ENCODE measurements at places on chromosomes 5 and 9. TPM values are rescaled to one million over a fixed set of nuclear protein-coding genes. Genes with fewer than 3 reads are reported as not detected.

- DNase-seq = no peak
These were observed 56.2 kb upstream of the APC start for GRCh38 chr5:112681481-112681908.

The ADGRV1 gene
- total RNA-seq = 0.19 TPM

The LCN9 gene
- total RNA-seq = not detected

GRCh38 chr5:143495821-143496275 lies 92.4 kb upstream of the NR3C1 start:
- DNase-seq = no peak

- no peak for DNase-seq
These were observed 78.4 kb downstream of the MAP1B start for GRCh38 chr5:72185496-72186329.

DNA sequence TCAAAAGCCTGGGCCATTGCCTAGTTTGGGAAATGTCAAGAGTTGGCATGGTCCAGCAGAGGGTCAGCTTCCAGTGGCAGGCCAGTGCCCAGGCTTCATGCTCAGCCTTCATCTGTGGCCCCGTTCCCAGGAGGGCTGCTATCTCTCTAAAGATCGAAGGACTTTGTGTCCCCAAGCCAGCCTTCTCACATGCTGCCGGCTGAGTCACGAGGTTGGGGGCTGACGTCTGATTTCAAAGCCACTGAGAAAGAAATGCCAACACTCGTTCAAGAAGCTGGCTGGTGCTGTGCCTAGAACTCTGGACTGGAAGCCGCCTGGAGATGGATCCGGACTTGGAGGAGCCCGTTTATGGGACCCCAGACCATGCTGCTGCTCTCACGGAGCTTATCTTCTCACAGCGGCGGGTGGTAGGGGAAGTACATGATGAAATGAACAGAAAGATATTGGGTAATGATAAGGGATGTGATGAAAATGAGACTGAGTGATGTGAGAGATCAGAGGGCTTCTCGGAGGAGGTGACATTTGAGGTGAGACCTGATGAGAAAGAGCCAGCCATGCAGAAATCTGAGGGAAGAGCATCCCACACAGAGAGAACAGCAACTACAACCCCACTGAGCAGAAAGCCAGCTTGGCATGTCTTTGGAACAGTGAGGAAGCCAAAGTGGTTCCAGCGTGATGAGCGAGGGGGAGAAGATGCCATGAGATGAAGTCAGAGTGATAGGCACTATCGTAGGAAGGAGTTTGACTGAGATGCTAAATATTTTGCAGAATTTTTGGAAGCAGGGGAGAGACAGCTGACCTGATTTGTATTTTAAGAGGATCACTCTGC lies 54.9 kb upstream of the BOD1 start:
- DNase-seq = no peak

GRCh38 chr5:126015235-126016181 lies 407.7 kb upstream of the GRAMD2B start:
- no peak for DNase-seq

The FOXD4L5 gene
- 0.11 TPM for total RNA-seq

DNA sequence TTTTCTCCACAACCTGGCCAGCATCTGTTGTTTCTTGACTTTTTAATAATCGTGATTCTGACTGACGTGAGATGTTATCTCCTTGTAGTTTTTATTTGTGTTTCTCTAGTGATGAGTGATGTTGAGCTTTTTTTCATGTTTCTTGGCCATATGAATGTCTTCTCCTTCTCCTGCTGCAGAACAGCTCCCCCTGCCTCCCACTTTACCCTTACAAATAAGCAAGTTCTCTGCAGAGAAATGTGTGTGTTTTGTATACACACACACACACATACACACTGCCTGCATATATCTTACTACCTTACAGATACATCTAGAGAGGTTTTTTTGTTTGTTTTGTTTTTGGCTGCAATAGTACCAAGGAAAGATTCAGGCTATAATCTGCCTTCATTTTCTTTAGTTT lies 88.7 kb upstream of the PHF24 start:
- DNase-seq = no peak

DNA sequence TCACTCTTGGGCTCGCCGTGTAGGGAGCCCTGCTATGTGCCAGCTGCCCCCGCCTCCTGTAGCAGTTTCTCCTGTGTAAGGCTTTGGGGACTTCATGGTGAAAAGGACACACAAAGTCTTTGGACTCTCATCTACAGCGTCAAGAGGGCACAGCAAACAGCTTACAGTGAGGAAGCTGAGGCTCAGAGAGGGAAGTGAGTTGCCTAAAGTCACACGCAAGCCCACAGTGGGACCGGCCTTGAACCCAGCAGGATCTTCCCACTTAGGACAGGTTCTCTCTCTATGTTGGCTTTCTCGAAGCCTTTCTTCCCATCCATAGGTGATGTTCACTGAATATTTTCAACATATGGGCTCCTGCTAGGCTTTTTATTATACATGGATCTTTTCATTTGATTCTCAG lies 9.8 kb upstream of the PRRX2 start:
- no peak for DNase-seq

The PALM2AKAP2 gene
- total RNA-seq = 165 TPM

DNA sequence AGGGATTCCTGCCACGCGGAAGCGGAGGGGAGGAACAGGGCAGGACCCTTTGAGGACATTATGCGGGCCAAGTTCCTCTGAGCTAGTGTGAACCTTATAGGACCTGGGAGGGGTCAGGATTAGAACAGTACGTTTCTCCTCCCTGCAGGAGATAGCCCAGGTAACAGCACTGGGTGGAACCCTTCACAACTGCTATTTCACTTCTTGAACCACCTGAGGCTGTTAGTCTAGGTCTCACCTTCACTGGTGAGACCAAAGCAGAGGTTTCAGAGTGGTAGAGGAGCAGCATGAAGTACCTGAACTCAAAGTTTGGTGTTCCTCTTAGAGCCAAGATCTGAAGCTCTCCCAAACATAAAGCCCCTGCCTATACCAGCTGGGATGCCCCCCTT lies 832 bp downstream of the EIF4EBP3 start:
- no peak for DNase-seq

DNA sequence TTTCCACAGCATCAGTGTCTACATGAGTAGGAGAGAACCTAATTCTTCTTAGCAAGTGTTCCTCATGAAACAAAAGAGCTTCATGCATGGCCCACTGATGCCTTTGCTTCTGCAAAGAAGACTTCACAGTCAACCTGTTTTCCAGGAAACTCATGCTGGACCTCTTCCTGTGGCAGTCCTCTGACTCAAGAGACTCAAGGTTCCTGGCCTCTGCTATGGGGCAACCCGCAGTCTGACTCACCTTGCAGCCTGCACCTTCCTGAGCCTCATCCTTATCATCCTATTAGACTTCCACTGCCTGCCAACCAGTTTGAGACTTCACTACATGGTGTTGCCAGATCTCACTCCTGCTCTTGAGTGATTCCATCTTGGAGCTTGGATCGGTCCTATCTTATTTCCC lies 17.6 kb upstream of the AGGF1 start:
- DNase-seq = no peak

DNA sequence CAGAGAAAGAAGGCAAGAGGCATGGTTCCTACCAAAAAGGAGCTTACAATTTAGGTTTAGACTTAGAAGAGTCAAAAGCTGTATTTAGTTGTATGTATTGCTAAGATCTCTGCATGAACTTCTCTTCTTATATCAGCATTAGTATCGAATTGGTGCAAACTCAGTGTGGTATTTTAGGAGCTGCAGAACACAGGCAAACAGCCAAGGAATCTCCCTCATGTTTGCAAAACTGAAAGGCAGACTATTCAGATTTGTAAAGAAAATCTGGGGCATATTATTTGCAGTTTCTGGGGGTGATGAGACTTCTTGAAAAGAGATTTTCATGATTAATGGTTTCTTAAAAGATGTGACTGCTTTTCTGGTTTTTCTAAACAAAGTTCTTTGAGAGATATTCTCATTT lies 252.7 kb downstream of the CEMIP2 start:
- no peak for DNase-seq

GRCh38 chr5:647727-648126 lies 35.6 kb downstream of the CEP72 start:
- peak; percentile 67 for DNase-seq

The RUSC2 gene
- total RNA-seq = 44.5 TPM

- DNase-seq = no peak
These were observed 252.3 kb upstream of the SLC24A2 start for GRCh38 chr9:20040991-20041696.

The TMEM252 gene
- total RNA-seq = not detected

- DNase-seq = no peak
These were observed 11.6 kb downstream of the C9orf57 start for GRCh38 chr9:72048850-72049249.

The CDH9 gene
- not detected for total RNA-seq

DNA sequence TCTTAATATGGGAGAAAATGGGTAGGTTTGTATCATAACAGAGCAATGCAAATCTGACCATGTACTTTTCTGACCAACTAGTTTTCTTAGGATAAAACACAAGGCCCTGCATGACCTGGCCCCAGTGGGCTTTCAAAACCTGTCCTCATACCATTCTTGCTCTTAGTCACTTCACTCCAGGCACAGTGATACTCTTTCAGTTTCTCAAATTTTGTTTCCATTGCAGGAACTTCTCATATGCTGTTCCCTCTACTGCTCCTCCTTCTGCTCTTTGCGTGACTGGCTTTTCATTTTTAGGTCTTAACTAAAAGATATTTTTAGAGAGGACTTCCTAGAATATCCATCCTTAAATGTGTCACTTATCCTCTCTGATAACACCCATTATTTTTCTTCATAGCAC lies 112.4 kb downstream of the INIP start:
- DNase-seq = no peak

GRCh38 chr5:14174230-14174636 lies 31.1 kb downstream of the TRIO start:
- DNase-seq = no peak

The GRM6 gene
- not detected for total RNA-seq

DNA sequence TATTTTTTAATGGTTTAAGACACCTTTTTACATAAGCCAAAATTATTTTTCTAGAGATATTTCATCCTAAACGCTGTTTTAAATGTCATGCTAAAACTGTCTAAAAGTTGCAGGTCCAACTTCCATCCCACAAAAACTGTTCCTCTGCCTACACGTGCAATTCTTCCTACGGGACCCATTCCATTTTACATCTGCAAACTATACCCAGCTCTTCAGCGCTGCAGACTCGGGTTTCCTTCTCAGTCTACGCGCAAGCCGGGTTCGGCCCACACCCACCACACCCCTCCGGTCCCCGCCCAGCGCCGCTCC lies 8.7 kb downstream of the RANBP6 start:
- no peak for DNase-seq

GRCh38 chr9:3939820-3940219 lies 360.0 kb downstream of the GLIS3 start:
- DNase-seq = no peak

DNA sequence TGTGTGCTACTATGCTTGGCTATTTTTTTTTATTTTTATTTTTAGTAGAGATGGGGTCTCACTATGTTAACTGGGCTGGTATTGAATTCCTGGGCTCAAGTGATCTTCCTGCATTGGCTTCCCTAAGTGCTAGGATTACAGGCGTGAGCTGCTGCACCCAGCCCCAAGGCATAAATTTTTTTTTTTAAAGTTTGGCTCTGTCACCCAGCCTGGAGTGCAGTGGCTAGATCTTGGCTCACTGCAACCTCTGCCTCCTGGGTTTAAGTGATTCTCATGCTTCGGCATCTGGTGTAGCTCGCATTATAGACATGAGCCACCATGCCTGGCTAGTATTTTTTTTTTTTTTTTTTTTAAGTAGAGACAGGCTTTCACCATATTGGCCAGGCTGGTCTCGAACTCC lies 70.3 kb downstream of the RAB24 start:
- DNase-seq = no peak

- DNase-seq = no peak
These were observed 638 bp downstream of the DIRAS2 start for GRCh38 chr9:90641884-90642487.

The FCN2 gene
- not detected for total RNA-seq

- DNase-seq = no peak
These were observed 21.7 kb downstream of the SLC6A18 start for GRCh38 chr5:1246711-1247431.

GRCh38 chr9:113148781-113149510 lies 1.9 kb upstream of the SLC31A2 start:
- no peak for DNase-seq

GRCh38 chr9:1604942-1605560 lies 410.1 kb upstream of the SMARCA2 start:
- no peak for DNase-seq

DNA sequence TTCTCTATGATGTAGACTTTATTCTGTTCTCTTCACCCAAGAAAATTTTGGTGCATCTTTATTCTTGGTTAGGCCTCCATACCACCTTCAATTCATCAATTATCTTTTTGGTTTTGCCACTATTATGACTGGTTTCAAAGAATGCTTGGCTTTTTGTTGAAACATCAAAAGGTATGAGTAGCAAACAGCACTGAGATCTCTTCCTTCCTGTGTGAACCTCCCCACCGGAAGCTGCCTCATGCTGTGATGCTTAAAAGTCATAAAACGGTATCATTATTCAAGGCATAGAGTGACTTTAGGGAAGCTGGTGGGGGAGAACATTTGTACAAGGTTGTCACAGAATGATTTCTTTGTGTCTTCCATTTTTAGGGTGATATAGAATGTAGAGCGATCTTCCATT lies 70.6 kb downstream of the IQGAP2 start:
- no peak for DNase-seq

GRCh38 chr5:16385516-16386090 lies 80.0 kb downstream of the ZNF622 start:
- no peak for DNase-seq

The OR1J4 gene
- not detected for total RNA-seq

DNA sequence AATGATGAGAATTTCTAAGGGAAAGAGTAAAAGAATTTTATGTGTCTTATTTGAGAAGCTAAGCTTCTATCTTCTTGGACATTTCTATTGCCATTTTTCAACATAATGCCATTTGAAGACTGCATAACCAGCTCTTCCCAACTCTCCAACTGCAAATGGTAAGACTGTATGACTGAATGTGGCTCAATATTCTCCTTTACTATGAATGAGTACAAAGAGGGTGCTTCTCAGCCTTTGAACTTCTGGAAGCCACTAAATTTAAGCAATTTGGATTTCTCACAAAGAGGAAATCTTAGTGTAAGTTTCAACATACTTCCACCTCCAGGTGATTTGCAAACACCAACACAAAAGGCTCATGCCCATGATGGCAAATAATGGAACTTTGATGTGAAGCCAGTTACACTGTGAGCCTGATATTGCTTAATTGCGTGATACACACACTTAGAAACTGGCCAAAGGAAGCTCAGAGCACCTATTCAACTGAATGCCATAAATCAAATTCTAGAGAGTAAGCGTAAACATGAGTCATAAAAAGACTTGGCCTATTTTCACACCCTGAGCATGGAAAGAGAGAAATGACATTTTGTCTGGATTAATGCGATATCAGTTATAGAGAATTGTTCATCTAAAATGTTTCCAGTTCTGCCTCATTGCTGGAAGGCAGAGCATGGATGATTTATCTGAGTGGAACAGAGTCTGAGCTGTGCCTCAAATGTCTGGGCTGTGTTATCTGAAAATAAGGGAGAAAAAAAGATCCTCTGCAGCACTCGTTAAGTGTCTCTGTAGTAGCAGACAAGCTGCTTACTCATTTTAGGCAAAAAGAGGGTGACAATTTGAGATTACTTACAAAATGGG lies 145.3 kb downstream of the PLK2 start:
- no peak for DNase-seq
